Right atrium auricular region (tissue), 2 donors: ENCODE measurements at places on chromosomes 2 and 18. TPM values are rescaled to one million over a fixed set of nuclear protein-coding genes. Genes with fewer than 3 reads are reported as not detected.

GALR1 gene
- 0.07 TPM for total RNA-seq

CNTNAP5 gene
- not detected for total RNA-seq

BBS5 gene
- total RNA-seq = 7.0 TPM

SLC4A3 gene
- 270 TPM for total RNA-seq

CDH19 gene
- total RNA-seq = 72.3 TPM

TIMM21 gene
- total RNA-seq = 71.8 TPM
